Cardiac muscle cell (in vitro differentiated cells and primary cell): ENCODE measurements at places on chromosomes 2 and 18.

- H3K27ac ChIP-seq: no peak overlapping the region
- H3K36me3 ChIP-seq: peaks cover 2% of the 10 kb centered on the region
- DNase-seq: no peak
- no peaks in the 10 kb centered on the region for H3K27me3 ChIP-seq
- H3K4me1 ChIP-seq: no peaks in the 10 kb centered on the region
These were observed 186.0 kb downstream of the DIS3L2 start for GRCh38 chr2:232147440-232148077.

DNA sequence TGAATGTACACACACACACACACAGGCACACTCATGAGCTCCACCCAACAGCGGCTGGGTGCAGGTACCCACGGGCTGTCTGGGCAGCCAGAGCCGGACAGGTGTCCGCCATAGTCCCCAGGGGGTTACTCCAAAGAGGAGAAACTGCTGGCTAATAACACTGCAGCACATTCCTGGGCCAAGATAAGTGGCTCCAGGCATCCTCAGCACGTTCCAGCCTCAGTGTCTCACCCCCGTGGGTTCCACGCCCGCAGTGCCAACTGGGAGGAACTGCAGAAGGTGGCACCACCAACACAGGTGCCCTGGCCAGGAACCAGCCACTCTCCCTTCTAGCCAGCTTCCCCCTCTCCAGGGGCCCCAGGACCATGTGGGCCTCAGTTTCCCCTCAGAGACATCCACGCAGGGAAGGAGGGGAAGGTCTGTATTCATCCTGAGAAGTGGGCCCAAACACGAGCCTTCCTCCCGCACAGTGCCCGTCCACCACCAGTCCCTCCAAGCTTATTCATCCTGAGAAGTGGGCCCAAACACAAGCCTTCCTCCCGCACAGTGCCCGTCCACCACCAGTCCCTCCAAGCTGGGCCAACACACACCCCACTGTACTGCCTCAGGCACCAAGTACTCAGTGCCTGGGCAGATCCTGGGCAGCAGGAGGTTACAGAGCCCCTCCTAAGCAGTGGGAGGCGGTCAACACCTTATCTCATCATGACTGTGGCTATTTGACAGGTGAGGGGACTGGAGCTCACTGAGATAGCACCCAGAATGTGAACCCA, 47.6 kb downstream of the TNS1 start:
- no peak overlapping the region for H3K27ac ChIP-seq
- DNase-seq: no peak
- no peaks in the 10 kb centered on the region for H3K36me3 ChIP-seq

DNA sequence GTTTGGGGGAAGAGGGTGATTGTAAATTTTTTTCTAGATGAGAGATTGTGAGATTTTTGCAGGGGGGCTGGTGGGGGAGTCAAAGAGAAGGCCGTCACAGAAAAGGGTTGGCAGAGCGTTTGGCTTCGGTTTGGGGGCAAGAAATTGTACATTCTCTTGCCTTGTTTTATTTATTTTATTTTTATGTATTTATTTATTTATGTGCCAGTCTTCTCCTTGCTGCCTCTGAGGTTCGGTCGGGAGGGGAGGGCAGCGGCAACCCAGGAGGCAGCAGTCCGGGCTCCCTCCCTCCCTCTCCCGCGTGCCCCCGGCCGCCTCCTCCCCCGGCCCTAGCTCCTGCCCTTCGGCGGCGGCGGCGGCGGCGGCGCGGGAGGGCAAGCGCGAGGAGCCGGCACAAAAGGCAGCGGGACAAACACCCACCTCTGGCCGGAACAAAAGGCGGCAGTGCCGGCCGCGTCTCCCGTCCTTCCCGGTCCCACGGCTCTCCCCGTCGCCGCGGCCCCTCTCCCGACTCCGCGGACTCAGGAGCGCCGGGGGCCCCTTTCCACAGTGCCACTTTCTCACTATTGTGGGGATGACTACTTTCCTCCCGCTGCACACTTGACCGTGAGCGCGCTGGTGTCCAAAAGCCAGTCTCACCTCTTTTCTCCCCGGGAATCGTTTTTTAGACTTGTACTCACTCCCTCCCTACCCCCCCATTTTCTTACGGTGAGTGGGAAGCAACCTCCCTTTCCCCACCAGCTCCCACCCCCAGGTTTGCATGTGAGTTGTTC, 1.2 kb downstream of the BCL11A start:
- peaks cover 26% of the 10 kb centered on the region for H3K27me3 ChIP-seq
- peak overlapping the region; percentile 87 for H3K4me3 ChIP-seq

- H3K4me1 ChIP-seq: no peaks in the 10 kb centered on the region
- H3K27me3 ChIP-seq: no peaks in the 10 kb centered on the region
- peaks cover 6% of the 10 kb centered on the region for H3K36me3 ChIP-seq
- DNase-seq: no peak
- no peak overlapping the region for H3K27ac ChIP-seq
- H3K4me3 ChIP-seq: no peak overlapping the region
These were observed 378.2 kb downstream of the STK39 start for GRCh38 chr2:167869200-167869599.

DNA sequence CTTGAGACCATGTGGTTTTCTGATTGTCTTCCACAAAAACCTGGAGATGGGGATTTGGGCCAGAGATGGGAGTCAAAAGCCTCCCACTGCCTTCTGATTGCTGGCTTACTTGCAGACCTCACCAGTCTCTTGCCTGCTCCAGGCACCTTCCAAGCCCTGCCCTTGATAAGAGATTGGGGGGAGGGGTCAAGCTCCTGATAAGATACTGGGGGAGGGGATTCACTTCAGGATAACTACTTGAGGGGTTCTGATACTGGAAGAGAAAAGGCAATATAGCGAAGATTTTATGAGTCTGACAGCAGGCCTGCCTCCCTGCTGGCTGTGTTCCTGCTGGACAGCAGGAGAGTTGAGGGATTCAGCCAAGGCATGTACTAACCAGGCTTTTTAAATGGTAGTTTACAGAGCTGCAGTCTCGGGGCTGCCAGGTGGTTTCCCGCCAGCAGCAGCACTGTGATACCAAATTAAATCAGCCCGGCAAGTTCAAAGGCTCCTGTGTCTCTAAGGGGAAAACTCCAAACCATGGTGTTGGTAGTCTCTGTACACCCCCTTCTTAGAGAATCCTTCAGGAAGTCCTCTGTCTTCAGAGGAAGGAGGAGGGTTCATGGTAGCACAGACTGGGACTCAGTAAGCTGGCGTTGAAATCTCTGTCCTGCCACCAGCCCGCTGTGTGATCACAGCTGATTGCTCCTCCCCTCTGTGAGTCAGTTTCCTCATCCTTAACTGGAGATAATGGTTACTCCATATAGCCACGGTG, 58.3 kb downstream of the FBXO36 start:
- peaks cover 6% of the 10 kb centered on the region for H3K4me1 ChIP-seq
- H3K27ac ChIP-seq: peak overlapping the region; percentile 42
- DNase-seq: peak; percentile 87
- no peaks in the 10 kb centered on the region for H3K27me3 ChIP-seq

DNA sequence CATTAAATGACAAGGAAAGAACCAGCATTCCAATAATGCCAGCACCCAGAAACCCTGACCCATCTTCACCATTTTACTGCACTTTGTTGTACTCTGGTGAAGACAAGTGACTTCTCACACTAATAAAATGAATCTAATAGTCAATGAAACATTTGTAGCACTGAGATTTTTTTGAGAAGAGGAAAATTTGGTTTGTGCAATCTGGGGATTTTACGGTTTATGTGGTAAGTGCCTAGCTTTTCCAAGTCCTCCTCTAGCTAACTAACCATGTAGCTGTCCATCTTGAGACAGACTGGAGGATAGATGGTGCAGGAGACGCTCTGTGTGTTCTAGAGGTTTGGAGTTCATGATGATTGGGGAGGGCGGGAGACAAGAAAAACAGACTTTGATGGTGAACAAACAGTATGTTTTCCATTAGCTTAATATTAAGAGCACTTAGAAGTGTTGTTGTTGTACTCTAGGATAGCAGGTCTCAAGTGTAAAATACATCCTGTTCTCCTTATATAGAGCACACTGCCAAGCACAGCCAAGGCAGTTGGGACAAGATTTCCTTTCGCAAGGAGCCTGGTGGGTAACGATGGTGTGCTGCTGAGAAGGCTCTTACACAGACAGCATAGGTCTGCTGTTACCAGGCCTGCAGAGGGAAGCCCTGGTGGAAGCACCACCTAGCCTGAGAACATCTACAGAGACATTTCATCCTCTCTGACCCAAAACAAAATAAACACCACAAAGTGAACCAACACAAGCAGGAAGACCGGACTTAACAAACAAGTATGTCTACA, 83.7 kb downstream of the BCL11A start:
- no peak overlapping the region for H3K27ac ChIP-seq
- H3K4me1 ChIP-seq: peaks cover 11% of the 10 kb centered on the region
- DNase-seq: no peak
- H3K4me3 ChIP-seq: no peak overlapping the region
- no peaks in the 10 kb centered on the region for H3K27me3 ChIP-seq
- no peaks in the 10 kb centered on the region for H3K36me3 ChIP-seq

GRCh38 chr18:77088963-77089722, 43.4 kb downstream of the MBP start:
- no peaks in the 10 kb centered on the region for H3K4me1 ChIP-seq
- no peaks in the 10 kb centered on the region for H3K36me3 ChIP-seq
- no peak for DNase-seq
- no peak overlapping the region for H3K4me3 ChIP-seq
- peaks cover 21% of the 10 kb centered on the region for H3K27me3 ChIP-seq
- no peak overlapping the region for H3K27ac ChIP-seq

GRCh38 chr2:241865957-241866789, 3.4 kb upstream of the RTP5 start:
- peak; percentile 40 for DNase-seq
- H3K27ac ChIP-seq: no peak overlapping the region
- no peaks in the 10 kb centered on the region for H3K27me3 ChIP-seq
- H3K4me1 ChIP-seq: no peaks in the 10 kb centered on the region
- no peaks in the 10 kb centered on the region for H3K36me3 ChIP-seq

DNA sequence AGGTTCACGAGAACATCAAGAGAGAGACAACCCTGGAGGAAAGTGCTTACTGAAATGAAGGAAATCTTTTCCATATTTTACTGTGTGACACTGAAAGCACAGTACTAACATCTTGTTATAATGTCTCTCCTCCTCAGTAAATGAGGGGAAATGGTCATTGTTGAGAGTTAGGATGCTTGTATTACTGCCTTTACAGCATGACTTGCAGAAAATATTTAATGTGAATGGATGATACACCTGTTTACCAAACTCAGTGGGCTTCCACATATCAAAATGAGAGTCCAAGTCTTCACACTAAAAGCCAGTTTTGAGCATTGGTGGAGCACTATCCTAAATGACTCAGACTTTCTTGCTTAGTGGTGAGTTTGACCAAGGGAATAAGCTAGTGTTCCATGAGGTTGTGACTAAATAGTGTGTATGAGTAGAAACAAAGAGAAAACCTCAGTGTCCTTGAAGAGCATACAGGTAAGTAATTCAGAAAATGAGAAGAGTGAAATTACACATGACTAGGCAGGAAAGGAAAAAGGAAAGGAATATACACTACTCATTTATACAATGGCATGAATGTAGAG, 930.7 kb upstream of the CELF4 start:
- H3K27ac ChIP-seq: no peak overlapping the region
- H3K27me3 ChIP-seq: no peaks in the 10 kb centered on the region
- H3K4me3 ChIP-seq: no peak overlapping the region
- no peak for DNase-seq
- no peaks in the 10 kb centered on the region for H3K36me3 ChIP-seq

GRCh38 chr18:58135183-58135641, 91.2 kb downstream of the NEDD4L start:
- no peak overlapping the region for H3K4me3 ChIP-seq
- peak; percentile 62 for DNase-seq
- no peak overlapping the region for H3K27ac ChIP-seq
- no peaks in the 10 kb centered on the region for H3K4me1 ChIP-seq
- H3K36me3 ChIP-seq: no peaks in the 10 kb centered on the region
- H3K27me3 ChIP-seq: no peaks in the 10 kb centered on the region

DNA sequence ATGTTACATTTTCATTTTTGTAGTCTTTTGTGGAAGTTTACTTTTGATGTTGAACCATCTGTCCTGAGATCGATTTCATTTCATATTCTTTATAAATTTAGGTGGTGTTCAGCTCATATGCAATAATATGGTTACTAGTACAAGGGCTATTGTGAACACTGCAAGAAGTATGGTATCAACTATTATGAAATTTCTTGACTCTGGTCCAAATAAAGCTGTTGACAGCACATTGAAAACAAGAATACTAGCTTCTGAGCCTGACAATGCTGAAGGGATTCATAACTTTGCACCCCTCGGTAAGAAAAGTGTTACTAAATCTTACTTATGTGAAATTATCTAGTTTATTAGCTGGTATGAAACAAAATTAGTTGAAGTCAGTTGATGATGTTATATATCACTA, 124.9 kb upstream of the TTC27 start:
- H3K4me3 ChIP-seq: no peak overlapping the region
- no peaks in the 10 kb centered on the region for H3K27me3 ChIP-seq
- H3K27ac ChIP-seq: no peak overlapping the region
- no peaks in the 10 kb centered on the region for H3K4me1 ChIP-seq

DNA sequence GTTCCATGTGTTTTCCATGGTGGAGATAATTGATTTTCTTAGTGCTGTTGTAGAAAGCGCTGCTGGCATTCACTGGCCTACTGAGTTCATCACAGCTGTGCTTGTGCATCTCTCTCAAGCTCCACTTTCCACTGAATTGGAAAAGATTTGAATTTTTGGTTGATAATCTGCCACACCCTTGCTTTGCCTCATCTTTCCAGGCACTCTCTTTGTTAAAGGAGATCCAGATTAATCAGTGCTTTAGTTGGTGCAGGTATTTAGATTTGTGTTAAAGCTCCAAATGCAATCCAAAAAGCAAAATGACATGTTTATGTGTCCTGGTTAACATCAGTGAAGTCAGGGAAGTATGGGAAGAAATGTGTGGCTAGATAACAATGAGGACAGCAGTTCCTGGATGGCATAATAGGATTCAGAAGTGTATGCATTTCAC, 2.7 kb upstream of the COL3A1 start:
- H3K27ac ChIP-seq: no peak overlapping the region
- H3K27me3 ChIP-seq: no peaks in the 10 kb centered on the region
- H3K4me3 ChIP-seq: no peak overlapping the region
- DNase-seq: no peak
- H3K36me3 ChIP-seq: no peaks in the 10 kb centered on the region
- no peaks in the 10 kb centered on the region for H3K4me1 ChIP-seq

DNA sequence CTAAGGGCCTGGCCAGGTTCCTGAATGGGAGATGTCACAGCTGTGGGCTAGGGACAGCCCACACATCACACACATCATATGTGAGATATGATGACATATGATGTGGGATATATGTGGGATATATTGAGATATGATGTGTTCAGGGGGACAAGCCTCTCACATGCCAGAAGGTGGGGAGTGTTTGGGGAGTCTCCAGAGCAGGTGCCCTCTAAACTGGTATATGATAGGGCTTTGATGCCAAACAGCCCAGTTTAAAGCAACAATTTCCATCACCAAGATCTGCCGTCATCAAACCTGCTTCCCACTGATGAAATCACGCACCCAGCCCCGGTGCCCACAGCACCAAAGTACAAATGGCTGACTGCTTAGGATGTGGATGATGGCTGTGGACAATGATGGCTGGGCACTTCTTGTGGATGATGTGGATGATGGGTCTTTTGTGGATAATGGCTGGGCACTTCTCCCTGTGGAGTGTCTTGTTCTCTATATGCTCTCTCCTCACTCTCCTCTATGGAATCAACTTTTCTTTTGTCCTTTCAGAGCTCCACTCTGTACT, 50.9 kb downstream of the FBLN7 start:
- no peaks in the 10 kb centered on the region for H3K27me3 ChIP-seq
- no peaks in the 10 kb centered on the region for H3K36me3 ChIP-seq
- no peak overlapping the region for H3K4me3 ChIP-seq
- no peak for DNase-seq
